ENCODE measurements at places on chromosomes 5 and 9.
A peak's percentile ranks its signal among the peaks of the same experiment; 100 is the strongest.

DNA sequence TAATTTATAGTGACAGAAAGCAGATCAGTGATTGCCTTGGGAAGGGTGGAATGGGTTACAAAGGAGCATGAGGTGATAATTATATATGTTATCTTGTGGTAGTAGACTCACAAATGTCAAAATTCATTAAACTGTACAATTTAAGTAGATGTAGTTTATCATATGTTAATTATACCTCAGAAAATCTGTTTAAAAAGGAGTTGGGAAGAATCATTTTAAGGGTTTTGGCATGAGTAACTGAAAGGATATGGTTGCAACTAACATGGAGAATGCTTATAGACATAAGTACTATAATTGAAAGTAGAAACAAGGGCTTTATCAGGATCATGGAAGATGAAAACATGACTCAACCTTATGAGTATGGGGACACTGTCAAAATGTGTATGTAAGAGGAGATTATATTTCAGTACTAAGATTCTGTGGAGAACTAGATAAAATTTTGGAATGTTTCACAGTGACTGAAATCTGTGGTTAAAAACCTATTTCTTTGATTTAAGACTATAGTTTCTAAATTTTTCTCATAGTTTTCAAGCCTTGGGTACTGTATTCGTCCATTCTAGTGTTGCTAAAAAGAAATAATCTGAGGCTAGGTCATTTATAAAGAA is 73.3 kb downstream of the FCHO2 start:
- no peak for DNase-seq

- DNase-seq, result no peak
These were observed 25.8 kb downstream of the FBXW2 start for GRCh38 chr9:120767451-120767850.

DNA sequence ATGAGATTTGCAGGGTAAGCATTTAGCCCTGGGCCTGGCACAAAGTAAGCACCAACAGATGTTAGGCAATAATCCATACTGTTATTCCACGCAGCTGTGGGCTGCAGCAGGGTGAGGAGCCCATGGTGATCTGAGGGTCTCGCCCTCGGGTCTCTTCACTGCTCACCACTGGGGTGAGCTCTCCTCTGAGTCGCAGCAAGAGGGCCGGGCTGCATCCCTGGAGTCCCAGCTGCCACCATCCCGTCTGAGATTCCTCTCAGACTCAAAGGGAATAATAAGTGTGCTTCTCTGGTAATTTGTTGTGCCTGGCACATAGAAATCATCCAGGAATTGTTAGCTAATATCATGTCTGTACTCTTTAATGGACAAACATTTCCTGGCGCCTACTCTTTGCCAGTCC is 6.9 kb downstream of the NKX2-5 start:
- no peak for DNase-seq

DNA sequence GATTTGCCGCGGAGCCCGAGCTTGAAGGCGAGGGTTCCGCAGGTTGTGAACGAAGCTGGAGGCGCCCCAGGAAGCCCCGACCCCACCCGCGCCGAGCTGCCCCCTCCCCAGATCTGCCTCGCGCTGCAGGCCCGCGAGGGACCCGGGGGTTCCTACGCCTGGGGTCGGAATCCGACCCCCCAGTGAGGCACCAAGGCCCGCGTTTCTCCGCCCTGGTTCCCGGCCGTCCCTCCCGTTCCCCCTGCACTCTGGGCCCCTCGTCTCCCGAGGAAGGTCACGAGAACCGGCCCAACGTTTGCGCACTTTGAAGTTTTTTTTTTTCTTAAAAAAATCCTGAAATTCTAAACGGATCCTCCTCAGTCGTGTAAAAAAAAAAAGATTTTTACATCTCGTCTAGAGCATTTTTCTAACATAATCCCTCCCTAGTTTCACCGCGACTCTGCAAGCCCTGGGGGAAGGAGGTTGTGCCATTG is 880 bp upstream of the GFPT2 start:
- DNase-seq, result no peak

DNA sequence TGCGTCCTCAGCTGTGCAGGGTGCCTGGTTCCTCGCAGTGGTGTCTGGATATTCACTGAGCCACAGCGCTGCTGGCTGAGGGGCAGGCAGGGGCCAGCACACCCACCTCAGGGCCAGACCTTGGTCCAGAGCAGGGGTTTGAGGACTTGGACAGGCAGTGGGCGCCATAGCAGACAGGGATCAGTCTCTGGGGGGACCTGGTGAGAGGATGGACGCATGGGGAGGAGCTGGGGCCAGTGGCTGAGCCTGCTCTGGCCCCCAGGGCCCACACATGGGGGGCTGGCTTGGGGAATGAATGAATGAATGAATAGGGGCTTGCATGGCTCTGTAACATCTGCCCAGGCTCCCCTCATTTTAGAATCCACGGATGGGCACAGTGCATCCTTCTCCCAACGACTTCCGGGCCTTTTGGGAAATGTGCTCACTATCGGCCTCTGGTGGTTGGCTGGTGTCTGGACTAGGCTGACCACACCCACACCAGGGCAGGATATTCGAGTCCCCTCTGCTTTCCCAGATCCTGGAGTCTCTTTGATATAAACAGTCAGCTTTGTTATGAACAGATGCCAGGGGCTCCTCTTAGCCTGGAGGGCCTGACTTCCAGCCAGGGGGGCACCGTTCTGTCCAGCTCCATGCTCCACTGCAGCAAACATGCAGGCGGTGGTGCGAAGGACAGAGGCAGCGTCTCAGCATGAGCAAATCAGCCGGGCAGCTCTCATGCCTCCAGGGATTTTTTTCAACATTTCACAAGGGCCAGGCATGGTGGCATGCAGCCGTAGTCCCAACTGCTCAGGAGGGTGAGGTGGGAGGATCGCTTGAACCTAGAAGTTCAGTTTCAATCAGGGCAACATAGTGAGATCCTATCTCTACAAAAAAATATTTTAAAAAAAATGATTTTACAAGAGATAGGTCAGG is 62.6 kb downstream of the NEK6 start:
- peak; percentile 62 for DNase-seq

- DNase-seq, result no peak
These were observed 10.5 kb upstream of the SHB start for GRCh38 chr9:38079461-38080031.

DNA sequence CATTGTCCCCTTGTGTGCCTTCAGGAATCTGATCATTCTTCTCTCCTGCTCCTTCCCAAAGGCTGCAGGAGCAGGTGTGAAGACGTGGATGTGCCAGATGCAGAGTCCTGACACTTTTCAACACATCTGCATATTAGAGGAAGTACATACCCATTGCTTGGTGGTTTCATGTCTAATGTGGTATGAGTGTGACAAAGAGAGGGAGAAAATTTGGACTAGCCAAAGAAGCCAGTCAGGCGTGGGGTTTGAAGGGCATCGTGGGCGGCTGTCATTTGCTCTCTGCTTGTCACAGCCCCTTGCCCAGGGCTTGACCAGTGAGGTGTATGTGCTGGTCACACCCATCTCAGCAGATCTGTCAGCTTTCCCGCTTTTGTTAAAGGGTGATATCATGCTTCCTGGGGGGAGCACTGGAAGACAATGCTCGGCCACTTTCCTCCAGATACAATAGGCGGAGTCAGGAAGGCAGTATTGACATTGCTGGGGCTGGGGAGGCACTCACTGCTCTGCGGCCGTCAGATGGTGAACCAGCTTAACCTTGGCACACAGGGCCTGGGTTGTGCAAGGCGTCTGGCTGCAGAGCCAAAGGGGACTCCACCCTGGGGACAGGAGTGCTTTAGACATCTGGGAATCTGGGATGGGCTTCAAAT is 8.6 kb downstream of the TEK start:
- DNase-seq, result no peak

- DNase-seq, result no peak
These were observed 21.4 kb downstream of the GLRA1 start for GRCh38 chr5:151903243-151903653.

DNA sequence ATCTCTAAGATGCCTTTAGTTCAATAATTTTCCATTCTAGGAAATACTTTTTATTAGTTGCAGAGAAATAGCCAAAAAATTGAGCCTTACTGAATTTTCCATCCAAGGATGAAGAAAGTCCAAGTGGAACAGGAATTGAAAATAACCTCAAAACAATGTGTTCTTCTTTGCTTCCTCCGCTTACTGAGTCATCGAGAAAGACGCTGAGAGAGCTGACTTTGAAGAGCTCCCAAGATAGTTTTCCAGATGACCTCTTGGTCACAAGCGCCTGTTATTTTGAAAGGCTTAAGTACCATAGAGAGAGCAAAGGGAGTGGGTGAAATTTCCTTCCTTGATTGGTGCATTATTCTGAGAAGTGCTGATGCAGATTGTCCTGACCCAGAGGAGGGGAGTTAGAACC is 253.5 kb upstream of the ATP10B start:
- DNase-seq, result no peak

Data from NAMALWA (cell line).